ENCODE measurements at places on chromosomes 4 and X.

DNA sequence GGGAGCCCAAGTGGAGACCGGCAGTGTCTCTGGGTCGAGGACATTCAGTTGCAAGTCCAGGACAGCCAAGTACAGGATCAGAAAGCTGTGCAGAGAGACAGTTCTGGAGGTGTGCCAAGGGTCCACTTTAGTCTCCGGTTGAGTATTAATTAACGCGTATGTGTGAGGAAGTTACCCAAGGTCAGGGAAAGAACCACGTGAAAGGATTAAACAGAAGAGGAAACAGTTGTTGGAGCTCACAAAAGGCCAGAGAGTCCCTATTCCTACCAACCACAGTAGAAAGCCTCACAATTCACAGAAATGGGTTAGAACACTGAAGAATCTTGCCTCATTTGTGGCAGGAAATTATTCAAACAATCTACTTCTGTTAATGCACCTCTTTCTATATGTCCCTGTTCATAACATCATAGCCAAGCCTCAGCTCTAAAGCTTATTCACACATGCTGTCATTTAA is 17.9 kb upstream of the NSUN7 start:
- peak; percentile 19 for DNase-seq

- DNase-seq, result no peak
Observed at GRCh38 chrX:39720945-39721344, 376.8 kb downstream of the BCOR start.

DNA sequence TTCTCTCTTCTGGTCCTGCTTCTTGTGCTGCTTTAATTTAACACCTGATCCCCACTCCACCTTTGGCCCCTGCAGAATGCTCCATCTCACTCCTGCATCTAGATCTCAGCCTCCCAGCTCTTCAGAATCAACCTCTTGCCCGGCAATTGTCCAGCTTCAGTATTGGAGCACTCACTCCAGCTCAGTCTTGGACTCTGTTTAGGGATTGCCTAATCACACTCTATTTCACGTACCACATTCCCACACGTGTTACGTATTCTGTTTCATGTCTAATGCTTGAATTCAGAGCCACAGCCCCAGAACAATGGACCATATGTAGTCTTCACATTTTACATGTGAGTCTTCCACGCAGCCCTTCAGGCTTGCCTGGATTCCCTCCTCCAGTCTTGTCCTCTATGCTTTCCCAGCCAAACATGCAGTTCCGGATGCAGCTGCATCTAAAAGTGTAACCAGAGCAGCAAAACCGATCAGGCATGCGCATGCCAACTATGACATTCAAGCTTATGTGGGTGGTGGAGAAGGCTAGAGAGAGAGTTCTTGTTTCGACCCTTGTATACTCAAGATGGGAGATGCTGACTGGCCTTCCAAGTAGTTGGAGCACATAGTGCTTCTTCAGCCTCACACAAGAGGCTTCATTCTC is 105.2 kb upstream of the FAM9A start:
- no peak for DNase-seq

GRCh38 chr4:33171873-33172525 is 2451.8 kb downstream of the PCDH7 start:
- DNase-seq, result no peak

GRCh38 chrX:22163326-22163725 is 109.4 kb upstream of the CBLL2 start:
- no peak for DNase-seq

DNA sequence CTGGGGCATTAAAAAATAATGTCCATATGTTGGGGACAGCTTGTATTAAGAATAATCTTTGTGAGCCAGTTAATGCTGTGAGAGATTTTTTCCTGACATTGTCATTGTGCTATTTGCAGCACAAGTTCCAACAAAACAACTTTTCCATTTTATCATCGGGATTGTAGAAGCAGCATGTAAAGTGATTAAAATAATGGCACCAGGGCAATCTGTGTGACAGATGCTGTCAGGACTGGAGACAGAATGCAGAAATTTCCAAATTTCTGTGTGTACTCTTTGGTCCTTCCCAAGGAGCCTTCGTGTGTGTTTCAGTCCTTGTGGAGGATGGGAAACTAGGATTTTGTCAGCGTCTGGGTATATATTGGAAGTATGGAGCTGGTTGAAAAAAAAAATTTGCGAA is 101.5 kb upstream of the LIMCH1 start:
- DNase-seq, result no peak

DNA sequence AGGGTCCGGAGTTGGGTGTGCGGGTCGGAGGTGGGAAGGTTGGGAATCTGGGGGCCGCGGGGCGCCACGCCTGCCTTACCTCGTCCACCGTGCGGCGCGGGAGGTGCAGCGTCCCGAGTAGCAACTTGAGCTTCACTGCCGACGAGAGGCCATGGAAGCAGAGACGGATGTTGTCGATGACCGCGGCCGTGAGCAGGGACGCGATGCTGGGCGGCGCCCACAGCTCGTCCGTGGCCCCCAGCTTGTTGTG is 178 bp downstream of the NELFA start:
- no peak for DNase-seq

DNA sequence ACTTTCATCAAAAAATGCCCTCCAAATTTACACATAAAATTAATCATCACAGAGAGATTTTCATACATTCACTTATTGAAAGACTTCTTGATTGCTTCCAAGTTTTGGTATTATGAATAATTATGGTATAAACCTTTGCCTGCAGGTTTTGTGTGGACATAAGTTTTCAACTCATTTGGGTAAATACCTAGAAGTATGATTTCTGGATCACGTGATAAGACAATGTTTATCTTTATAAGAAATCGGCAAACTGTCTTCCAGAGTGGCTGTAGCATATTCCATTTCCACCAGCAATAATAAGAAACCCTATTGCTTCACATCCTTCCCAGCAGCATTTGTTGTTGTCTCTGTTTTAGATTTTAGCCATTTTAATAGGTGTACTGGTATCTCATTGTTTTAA is 1507.0 kb upstream of the IGFBP7 start:
- no peak for DNase-seq

GRCh38 chr4:121877041-121877773 is 6.9 kb upstream of the BBS7 start:
- no peak for DNase-seq

DNA sequence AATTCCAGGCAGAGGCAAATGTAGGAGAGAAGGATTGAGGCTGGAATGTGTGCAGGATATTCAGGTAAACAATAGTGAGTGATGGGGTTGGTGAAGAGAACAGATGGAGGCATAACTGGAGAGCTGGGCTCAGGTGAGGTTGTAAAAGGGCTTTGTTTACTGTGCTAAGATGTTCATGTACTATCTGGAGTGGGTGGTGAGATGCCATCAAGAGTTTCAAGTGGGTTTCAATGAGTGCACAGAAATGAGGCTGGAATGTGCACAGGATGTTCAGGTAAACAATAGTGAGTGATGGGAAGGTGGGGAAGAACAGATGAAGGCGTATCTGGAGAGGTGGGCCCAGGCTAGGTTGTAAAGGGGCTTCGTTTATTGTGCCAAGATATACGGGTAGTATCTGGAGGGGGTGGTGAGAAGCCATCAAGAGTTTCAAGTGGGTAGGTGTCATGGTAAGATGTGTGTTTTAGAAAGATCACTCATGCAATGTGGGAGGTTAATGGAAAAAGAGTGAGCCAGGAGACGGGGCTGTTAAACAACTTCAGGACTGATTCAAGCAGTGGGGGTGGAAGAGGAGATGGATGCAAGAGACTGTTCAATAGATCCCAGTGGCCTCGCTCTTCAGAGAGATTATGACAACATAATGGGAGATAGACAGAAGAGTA is 25.4 kb upstream of the NMU start:
- DNase-seq, result no peak

- DNase-seq, result no peak
Observed at GRCh38 chr4:80873571-80873970, 156.9 kb upstream of the BMP3 start.

DNA sequence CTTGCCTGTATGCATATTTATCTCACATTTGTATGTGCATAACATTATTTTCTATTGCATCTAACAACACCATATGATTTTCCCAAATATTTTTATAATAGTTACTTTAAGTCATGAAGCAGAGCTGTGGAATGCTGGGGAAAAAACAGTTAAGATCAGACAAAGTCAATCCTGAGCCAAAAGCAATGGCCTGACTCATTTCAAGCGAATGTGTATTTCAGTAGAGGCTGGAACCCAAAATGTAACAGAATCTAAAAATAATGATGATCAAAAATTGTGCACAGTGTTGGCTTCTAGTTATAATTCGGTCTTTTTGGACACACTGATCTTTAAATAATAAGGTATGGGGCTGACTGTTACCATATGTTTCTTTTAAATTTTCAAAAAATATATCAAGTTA is 516.2 kb upstream of the ADGRL3 start:
- DNase-seq, result no peak

DNA sequence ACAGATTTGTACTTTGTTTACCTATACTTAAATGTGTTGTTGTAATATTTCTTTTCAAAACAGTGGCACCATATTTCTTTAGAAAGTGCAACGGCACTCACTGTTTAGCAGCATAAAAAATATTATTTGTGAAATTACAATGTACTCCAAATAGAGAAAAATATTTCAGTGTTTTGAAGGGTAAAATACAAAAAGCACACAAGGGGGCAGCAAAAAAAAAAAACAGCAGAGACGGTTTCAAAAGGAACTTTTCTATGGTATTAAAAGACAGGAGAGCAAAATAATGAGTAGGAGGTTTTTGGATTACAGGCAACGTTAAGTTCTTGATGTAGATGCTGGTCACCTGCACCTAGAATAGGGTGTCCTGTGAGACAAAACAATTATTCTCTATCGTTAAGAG is 2.0 kb downstream of the NUDT11 start:
- no peak for DNase-seq

GRCh38 chrX:1072637-1073377 is 139.6 kb downstream of the CRLF2 start:
- no peak for DNase-seq

- DNase-seq, result no peak
Observed at GRCh38 chrX:10117864-10118377, 38.9 kb upstream of the CLCN4 start.

DNA sequence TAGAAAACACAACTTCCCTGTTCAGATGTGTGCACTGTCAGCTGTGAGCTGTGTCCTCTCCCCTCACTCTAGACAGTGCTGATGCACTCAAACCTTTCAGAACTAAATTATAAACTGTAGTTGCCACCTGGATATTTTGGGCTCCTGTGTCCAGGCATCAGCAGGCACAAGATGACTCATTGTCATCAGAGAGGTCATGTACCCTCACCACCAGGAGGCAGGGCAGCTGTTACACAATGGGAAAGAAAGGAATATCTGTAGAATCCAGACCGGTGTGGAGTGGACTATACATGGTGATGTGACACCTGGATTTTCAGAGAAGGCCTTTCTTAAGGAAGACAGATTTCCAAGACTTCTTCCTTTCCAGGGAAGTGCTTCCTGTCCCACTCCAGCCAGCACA is 854.4 kb upstream of the AGA start:
- no peak for DNase-seq

GRCh38 chr4:173243321-173243720 is 74.7 kb downstream of the GALNT7 start:
- DNase-seq, result no peak

DNA sequence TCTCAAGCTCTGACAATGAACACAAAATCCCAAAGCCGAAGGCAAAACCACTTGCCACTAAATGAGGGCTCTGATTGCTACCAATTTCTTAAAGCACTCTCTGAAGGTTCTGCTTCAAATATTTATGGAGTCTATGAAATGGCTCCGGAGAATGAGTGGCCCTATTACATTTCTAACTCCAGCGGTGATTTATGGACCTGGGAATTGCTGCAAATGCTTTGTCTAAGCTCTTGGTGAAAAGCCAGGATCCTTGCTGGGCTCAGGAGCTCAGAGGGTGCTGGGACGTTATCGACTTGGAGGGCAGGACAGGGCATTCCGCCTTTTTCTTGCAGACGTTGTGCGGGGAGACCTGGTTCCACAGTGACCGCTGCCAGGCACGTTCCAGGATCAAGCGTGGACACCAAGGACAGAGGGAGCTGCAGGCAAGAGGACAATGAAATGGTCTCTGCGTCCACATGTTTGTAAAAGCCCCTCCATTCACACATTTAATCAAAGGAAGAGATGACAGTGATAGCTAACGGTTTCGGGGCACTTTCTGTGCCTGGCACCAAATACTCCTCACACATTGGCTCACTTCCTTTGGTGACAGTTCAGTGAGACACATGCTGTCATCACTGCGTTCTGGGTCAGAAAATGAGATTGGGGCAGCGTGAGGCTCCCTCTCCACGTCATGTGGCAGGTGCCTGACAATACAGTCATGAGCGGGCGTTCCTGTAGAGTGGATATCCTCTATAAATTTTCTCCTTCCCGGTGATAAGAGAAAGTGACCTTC is 58.8 kb downstream of the C4orf50 start:
- DNase-seq, result no peak

GRCh38 chr4:76341063-76341462 is 34.5 kb downstream of the STBD1 start:
- no peak for DNase-seq

- peak; percentile 1 for DNase-seq
Observed at GRCh38 chr4:5460106-5460801, 248.1 kb downstream of the EVC2 start.

DNA sequence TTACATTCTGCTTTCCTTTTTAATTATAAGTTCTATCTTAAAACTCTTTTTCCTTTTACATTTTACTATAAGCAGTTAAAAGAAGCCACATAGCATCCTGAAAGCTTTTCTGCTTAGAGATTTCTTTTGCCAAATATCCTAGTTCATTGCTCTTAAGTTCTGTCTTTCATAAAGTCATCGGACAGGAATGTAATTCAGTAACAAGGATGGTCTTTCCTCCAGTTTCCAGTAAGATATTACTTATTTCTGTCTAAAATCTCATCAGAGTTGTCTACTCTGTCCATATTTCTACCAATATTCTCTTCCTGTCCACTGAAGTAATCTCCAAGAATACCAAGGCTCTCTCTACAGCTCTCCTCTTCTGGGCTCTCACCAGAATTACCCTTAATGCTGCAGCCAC is 37.5 kb upstream of the ADH1C start:
- DNase-seq, result no peak

DNA sequence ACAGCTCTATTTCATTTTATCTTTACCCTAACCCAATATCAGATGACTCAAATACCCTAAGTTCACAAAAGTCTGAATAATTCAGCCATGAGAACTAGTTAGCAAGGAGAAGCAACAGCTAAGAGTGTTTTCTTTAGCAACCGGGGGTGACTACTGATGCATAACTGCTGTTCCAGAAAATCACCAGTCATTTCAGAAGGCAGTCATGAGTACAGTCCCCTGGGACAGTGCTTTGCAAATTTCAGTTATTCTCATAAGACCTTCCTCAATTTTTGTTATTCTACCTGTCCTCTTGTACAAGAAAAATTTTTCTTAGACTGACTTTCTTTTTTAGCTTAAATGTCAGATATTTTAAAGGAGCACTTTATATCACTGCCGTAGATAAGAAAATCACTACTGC is 16.4 kb downstream of the BANK1 start:
- no peak for DNase-seq

GRCh38 chr4:183797445-183798300 is 107.4 kb upstream of the STOX2 start:
- no peak for DNase-seq

DNA sequence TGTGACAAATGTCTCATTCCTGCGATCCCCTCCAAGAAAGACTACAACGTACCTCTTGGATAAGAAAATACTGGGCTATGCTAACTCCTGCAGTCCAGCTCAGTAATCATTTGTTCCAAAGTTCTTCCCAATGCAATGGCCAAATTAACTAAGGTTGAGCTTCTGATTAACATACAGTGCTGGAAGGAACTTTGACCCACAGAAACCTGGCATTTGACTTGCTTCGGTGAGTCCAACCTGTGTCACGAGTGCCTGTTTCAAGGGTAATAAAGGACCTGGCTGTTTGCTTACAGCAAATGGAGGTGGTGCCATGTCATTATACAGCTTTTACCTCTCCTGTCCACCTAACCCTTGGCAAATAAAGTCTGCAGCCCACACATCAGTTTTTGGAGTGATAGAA is 83.2 kb downstream of the RBM47 start:
- no peak for DNase-seq
